ENCODE measurements at places on chromosomes 11 and 22.
A peak's percentile ranks its signal among the peaks of the same experiment; 100 is the strongest.

GRCh38 chr11:35740061-35740799, 77.7 kb downstream of the TRIM44 start:
- H3K4me3 ChIP-seq: no peak overlapping the region
- H3K36me3 ChIP-seq: peaks cover 27% of the 10 kb centered on the region

DNA sequence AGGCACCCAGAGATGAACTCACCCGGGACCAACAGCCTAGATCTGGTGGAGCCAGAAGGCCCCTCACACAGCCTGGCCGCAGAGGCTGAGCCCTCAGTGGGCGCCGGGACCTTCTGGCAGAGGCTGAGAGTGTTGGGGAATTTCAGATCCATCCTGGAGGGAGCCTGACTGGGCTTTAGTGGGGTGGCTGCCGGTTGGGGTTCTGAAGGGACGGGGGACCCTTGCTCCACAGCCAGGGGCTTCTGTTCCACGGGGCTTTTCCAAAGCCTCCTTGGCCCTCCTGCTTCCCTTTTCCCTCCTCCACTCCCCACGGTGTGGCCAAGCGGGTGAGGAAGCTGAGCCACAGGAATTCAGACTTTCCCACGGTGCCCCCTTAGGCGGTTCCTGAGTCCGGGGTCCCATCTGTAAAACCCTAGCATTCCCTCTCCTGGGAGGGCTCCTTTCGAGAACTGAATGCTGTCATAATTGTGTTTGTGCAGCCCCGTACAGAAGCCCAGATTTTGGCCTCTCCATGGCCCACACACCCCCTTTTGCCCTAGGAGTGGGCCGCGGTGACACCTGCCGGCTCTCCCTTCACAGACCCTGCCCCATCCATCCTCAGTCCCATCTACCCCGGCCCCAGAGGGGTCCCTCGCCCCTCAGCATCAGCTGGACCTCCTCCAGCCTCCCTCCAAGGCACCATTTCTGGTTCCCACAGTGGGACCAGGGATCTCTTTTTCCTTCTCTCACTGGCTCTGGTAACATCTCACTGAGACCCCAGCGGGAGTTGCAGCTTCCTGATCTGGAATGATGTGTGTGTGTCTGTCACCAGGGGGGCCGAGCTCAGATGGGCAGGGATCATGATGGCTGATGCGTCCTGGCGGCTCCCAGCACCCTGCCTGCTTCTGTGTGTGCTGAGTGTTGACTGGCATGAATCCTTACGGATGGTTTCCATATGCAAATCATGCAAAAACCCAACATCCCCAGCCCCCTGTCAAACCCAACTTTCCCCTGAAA, 1048.4 kb downstream of the TBC1D22A start:
- H3K27ac ChIP-seq: no peak overlapping the region
- DNase-seq: no peak
- H3K4me1 ChIP-seq: no peaks in the 10 kb centered on the region
- no peak overlapping the region for H3K4me3 ChIP-seq
- H3K36me3 ChIP-seq: no peaks in the 10 kb centered on the region

GRCh38 chr11:107683061-107683460, 28.8 kb downstream of the SLN start:
- H3K4me3 ChIP-seq: no peak overlapping the region
- H3K36me3 ChIP-seq: no peaks in the 10 kb centered on the region
- H3K27ac ChIP-seq: no peak overlapping the region
- H3K27me3 ChIP-seq: no peaks in the 10 kb centered on the region

DNA sequence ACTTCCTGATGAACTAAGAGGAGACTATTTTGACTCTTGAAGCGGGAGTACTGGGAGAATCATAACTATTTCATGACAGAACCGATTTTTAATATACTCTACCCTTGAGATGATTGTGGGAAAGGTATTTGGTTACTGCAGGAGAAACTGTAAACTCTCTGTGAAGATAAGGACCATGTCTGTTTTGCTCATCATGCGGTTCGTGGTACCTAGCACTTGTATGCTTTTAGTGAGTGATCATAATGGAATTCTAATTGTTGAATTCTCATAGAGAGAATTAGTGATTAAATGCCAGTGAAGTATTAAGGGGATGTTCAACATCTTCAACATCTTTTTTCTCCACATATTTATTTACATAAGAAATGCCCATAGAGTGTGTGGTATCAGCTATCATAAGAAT, 11.4 kb downstream of the AASDHPPT start:
- no peaks in the 10 kb centered on the region for H3K27me3 ChIP-seq
- no peak overlapping the region for H3K27ac ChIP-seq
- peaks cover 22% of the 10 kb centered on the region for H3K36me3 ChIP-seq
- H3K4me1 ChIP-seq: peaks cover 24% of the 10 kb centered on the region
- H3K4me3 ChIP-seq: no peak overlapping the region

DNA sequence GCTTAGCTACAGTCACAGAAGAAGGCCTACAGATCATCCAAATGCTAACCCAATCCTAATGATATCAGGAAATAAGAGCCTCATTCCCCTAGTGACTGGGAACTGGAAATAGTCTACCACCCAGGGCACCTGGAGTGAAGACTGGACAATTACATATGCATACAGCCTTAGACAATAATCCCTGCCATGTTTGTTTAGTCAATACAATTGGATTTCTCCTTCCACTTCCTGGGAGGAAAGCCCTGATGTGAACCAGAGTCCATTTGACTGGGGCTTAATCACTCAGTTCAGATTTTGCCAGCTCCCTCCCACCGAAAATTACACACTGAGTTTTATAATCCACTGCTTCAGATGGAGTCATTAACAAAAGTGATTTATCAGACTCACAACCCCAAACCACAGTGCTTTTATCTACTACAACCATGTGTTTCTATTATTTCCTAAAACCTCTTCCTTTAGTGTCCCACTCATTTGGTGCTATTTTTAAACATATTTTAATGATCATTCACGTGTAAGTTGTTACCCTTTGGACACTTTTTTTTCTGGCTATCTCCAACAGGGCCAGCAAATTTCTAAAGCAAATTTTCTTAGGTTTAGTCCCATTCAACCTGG, 29.9 kb downstream of the CWF19L2 start:
- no peak for DNase-seq
- no peaks in the 10 kb centered on the region for H3K27me3 ChIP-seq
- no peaks in the 10 kb centered on the region for H3K4me1 ChIP-seq

DNA sequence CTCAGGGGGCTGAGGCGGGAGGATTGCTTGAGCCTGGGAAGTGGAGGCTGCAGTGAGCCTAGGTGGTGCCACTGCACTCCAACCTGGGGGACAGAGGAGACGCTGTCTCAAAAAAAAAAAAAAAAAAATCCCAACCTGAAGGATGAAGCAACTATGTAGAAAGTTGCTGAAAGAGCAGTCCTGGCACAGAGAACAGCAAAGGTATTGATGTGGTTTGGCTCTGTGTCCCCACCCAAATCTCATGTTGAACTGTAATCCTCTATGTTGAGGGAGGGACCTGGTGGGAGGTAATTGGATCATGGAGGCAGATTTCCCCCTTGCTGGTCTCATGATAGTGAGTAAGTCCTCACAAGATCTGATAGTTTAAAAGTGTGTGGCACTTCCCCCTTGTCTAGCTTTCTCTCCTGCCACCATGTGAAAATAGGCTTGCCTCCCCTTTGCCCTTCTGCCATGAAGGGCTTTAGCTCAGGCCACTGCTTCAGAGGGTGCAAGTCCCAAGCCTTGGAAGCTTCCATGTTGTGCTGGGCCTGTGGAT, 10.7 kb upstream of the SERPING1 start:
- no peaks in the 10 kb centered on the region for H3K36me3 ChIP-seq
- peaks cover 16% of the 10 kb centered on the region for H3K4me1 ChIP-seq
- H3K27me3 ChIP-seq: peaks cover 7% of the 10 kb centered on the region
- DNase-seq: no peak

- H3K4me1 ChIP-seq: no peaks in the 10 kb centered on the region
- H3K27me3 ChIP-seq: peaks cover 8% of the 10 kb centered on the region
- H3K36me3 ChIP-seq: no peaks in the 10 kb centered on the region
- DNase-seq: no peak
- H3K4me3 ChIP-seq: no peak overlapping the region
Observed at GRCh38 chr11:112570333-112570732, 309.7 kb upstream of the PLET1 start.

DNA sequence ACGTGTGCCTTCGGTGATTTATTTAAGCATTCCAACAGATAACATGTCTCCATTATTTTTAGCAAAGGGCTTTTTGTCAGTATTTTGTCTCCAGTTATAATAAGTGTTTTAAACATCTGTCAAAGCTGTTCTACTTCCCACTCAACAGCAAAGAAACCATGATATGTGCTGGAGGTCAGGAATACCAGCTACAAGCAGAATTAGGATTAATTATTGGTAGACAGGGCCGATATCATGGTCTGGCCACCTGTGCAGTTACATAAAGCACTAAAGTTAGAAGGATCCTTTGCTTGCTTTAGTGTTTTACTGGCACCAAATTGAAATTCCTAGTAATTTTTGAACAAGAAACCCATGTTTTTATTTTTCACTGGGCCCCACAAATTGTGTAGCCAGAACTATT, 591.3 kb upstream of the ARHGAP42 start:
- no peak overlapping the region for H3K4me3 ChIP-seq
- no peak overlapping the region for H3K27ac ChIP-seq
- DNase-seq: no peak
- no peaks in the 10 kb centered on the region for H3K27me3 ChIP-seq

- H3K4me1 ChIP-seq: peaks cover 32% of the 10 kb centered on the region
- peaks cover 28% of the 10 kb centered on the region for H3K36me3 ChIP-seq
- H3K27ac ChIP-seq: peak overlapping the region; percentile 97
- peaks cover 4% of the 10 kb centered on the region for H3K27me3 ChIP-seq
- H3K4me3 ChIP-seq: peak overlapping the region; percentile 97
- DNase-seq: no peak
Observed at GRCh38 chr11:62806611-62807121, 1.4 kb upstream of the NXF1 start.

DNA sequence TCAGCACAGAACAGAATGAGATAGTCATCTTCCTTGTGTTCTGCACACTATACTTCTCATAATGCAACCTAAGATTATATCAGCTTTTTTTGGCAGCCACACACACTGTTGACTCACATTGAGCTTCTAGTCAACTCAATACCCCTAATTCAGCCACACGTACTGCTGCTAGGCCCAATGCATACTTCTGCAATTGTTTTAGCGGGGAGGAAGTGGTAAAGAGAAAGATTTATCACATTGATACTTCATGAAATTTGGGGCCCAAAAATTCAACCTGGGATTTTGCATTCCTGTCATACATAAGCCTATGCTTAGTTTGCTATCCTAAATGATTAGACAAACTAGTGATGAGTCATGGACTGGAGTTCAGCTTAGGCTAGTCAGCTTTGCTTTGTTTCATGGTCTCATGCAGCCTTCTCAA, 8.6 kb upstream of the UPB1 start:
- H3K4me3 ChIP-seq: no peak overlapping the region
- no peak overlapping the region for H3K27ac ChIP-seq
- H3K36me3 ChIP-seq: no peaks in the 10 kb centered on the region
- DNase-seq: no peak
- H3K4me1 ChIP-seq: peaks cover 7% of the 10 kb centered on the region

DNA sequence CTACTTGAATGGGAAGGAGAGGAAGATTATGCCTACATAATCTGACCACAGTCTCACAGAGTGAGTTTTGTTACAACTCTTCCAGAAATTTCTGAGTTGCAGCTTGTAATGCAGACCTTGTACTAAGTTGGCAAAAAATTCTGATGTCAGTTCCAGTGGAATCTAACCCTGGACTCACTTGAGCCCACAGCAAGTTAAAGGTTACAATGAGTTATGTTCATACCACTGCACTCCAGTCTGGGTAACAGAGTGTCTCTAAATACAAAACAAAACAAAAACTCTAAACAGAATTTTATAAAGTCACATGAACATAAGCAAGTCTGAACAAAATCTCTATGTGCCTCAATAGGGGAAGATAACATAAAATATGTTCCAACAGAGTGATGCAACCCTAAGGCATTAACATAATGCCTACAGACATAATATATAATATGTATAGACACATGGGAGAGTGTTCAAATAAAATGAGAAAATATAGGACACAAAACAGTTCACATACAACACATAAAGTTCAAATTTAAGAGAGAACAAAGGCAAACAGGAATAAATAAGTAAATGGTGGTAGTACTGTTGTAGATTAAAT, 1.1 kb downstream of the GLYAT start:
- no peak overlapping the region for H3K4me3 ChIP-seq
- H3K36me3 ChIP-seq: peaks cover 2% of the 10 kb centered on the region
- H3K4me1 ChIP-seq: peaks cover 24% of the 10 kb centered on the region
- no peak overlapping the region for H3K27ac ChIP-seq
- DNase-seq: no peak
- H3K27me3 ChIP-seq: no peaks in the 10 kb centered on the region

- H3K4me1 ChIP-seq: peaks cover 12% of the 10 kb centered on the region
- no peak within 1 kb of the TSS for H3K4me3 ChIP-seq
- H3K36me3 ChIP-seq: no peaks in the 10 kb centered on the region
- no peak for DNase-seq
- no peak within 1 kb of the TSS for H3K27ac ChIP-seq
Observed at GRCh38 chr22:24494528-24495364, at the start of gene UPB1. Gene UPB1, plus strand, starts transcription at chr22:24495332. Its CDS starts 72 bp downstream, at chr22:24495404.

- H3K4me1 ChIP-seq: no peaks in the 10 kb centered on the region
- no peak overlapping the region for H3K4me3 ChIP-seq
- H3K36me3 ChIP-seq: no peaks in the 10 kb centered on the region
- H3K27me3 ChIP-seq: no peaks in the 10 kb centered on the region
- no peak for DNase-seq
Observed at GRCh38 chr11:27861706-27862430, 161.6 kb upstream of the BDNF start.

DNA sequence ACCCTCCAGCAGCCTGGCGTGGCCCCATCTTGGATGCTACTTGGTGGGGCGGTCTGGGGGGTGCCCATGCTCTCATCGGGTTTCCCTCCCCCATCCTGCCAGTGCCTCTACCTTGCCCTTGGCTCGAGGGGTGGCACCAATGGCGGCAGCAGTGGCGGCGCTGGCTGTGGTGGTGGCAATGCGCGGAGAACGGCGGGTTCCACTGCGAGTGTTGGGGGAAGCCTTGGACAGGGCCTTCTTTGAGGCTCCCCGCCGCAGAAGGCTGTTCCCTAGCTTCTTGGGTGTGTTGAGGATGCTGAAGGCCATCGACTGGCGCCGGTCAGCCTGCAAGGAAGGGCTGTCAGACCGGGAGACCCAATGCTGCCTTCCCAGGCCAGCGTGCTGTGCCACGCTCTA, 5.1 kb downstream of the IL18BP start:
- peaks cover 19% of the 10 kb centered on the region for H3K4me1 ChIP-seq
- H3K4me3 ChIP-seq: no peak overlapping the region
- peaks cover 72% of the 10 kb centered on the region for H3K36me3 ChIP-seq
- no peaks in the 10 kb centered on the region for H3K27me3 ChIP-seq
- DNase-seq: no peak

- no peak overlapping the region for H3K4me3 ChIP-seq
- peaks cover 16% of the 10 kb centered on the region for H3K4me1 ChIP-seq
- no peaks in the 10 kb centered on the region for H3K27me3 ChIP-seq
- no peak overlapping the region for H3K27ac ChIP-seq
- no peak for DNase-seq
Observed at GRCh38 chr22:17867160-17867785, 93.0 kb upstream of the BID start.

GRCh38 chr11:26764315-26764714, 42.5 kb upstream of the SLC5A12 start:
- no peak overlapping the region for H3K4me3 ChIP-seq
- H3K27ac ChIP-seq: no peak overlapping the region
- no peak for DNase-seq
